ENCODE measurements at places on chromosomes 2 and 18.

DNA sequence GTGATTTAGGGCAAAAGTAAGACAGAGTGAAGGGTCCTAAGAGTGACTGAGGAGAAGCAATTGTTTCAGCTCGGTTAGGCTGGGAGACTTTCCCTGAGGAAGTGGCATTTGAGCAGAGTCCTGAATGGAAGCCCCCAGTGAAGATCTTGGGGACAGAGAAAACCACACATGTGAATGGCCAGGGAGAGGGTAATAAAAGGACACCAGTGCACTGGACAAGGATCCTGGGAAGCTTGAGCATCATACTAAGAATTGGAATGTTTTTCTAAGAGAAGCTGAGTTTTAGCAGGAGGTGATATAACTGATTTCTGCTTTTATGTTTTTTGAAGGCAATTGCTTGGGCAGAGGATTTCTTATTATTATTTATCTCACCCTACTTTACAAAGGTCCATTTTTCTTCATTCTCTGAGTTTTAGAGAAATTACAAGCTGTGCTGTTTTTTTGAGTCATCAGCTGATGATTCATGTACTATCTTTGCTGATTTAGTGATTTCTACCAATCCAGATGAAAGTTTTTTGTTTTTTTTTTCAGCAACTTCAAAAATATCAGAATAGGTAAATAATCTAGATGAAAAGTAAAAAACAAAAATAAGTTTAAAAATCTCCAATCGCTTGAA lies 43.5 kb downstream of the MFSD6 start:
- DNase-seq = no peak

DNA sequence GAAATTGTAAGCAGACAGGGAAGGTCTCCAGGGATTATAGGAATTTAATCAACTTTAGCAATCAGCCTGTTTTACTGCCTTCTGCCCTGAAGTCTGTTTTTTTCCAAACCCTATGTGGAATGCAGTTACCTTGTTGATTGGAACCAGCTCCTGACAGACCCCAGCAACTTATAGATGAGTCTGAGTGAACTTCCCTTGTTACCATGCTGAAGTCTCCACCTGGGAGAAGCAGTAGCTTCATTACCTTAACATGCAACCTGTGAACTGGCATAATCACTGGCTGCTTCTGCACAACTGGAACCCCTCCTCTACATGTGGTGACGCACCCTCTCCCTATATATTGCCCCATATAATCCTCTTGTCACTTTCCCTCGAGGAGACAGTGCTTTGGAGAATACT lies 226.3 kb upstream of the SPOPL start:
- DNase-seq = no peak

DNA sequence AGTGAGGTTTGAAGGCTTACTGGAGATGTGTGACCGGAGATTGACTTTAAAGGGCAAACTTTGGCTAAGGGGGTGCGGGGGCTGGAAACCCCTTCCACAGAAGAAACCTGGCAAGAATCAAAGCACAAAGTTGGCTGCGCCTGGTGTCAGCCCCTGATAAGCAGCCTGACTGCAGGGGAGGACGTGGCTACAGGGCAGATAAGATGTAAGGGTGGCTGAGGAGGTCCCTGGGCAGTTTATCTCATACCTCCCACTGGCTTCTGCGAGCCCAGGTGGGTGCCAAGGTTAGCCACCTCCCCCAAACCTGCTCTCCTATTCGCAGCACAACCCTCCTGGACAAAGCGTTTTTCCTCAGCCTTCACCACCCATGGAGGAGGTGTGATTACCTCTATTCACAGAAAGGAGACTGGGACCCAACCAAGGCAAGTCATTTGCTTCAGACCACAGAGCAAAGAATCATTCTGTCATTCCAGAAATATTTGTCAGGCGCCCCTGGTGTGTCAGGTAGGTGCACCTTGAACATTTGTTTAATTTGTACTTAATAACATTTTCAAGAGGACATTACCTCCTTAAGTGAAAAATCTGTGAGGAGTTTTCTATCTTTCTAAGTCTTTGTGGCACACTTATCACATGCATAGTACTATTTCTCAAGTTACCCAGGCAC lies 73.1 kb upstream of the IL1R1 start:
- no peak for DNase-seq

GRCh38 chr2:173571887-173572680 lies 217.4 kb downstream of the CDCA7 start:
- no peak for DNase-seq

DNA sequence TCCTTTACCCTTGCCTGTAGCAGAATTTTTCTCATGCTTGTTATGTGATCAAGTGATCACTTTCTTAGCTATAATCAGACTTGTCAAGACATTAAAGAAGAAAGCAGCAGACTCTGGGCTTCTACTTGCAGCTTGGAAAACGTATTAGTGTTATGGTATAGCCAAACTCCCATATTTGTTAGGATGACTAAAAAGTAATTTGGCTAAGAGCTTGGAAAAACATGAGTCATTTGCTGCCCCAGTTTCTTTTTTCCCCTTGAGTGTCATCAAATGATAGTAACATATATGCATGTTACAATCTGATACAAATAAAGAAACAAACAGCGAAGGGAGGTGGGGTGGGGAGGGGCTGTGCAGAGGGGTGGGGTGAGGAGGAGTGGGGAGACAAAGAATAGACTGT lies 155.5 kb downstream of the IKZF2 start:
- DNase-seq = no peak

DNA sequence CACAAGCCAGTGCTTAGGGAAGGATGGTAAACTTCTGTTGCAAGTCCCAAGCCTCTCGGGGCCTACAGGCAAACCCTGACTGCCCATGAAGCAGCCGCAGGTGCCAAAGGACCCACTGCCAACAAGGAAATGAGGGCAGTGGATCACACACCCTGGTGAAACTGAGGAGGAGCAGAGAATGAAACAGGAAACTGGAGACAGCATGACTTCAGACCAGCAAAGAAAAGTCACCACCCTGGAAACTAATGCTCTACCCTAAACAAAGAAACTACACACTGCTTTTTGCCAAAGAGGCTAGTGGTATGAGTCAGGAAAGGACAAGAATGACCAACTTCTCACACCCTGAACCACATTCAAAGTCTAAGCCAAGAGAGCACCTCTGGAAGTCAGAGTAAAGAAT lies 97.2 kb downstream of the MYO5B start:
- DNase-seq = no peak

DNA sequence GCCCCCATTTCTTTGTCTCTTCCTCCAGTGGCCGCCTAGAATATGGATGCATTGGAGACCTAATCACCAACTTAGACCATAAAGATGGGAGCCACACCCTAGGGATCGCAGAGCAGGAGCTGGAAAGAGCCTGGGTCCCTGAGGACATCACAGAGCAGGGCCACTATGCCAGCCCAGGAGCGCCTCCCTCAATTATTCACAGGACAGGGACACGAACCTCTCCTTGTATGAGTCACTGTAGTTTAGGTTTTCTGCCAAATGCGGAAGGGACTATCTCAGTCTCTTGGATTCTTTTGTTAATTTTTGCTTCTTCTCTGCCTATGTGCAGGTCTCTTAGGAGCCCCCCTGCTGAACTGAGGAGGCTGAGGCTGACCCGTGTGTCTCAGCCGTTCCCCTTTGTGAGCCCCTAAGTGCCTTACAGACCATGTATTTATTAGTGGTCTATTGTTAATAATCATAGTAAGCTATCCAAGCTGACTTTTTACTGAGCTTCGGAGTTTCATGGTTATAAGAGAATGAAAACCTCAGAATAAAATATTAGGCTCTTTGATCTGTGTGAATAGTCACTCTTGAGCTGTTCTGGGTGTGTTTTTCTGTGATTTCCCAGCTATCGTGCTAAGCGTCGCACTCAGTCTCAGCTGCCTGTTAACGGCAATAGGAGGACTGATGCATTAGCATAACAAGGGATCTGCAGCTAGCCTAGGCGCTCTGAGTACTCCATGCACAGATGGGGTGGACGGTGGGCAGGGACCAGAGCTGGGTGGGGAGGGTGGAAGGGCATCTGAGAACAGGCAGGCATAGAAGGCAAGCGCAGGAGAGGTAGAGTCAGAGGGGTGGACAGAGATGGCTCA lies 12.7 kb upstream of the PTPN4 start:
- DNase-seq = no peak

GRCh38 chr2:223075301-223076270 lies 23.6 kb downstream of the KCNE4 start:
- no peak for DNase-seq

GRCh38 chr2:15841776-15842560 lies 98.4 kb upstream of the MYCN start:
- DNase-seq = no peak

GRCh38 chr2:159516241-159516758 lies 100.0 kb downstream of the BAZ2B start:
- DNase-seq = no peak

DNA sequence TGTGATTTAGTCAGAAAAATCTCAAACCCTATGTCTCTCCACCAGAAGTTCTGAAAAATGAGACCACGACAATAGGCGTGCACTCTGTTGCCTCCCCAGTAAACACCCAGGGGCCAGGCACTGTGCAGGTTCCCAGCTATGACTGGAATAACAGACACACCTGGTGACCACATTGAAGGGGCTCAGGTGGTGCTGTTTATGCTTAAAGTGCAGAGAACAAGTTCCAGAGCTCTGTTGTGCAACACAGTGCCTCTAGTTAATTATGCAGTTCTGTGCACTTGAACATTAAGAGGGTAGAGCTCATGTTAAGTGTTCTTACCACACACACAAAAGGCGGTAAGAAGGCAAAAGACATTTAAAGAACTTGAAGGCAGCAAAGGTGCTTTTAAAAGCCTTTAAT lies 52.6 kb upstream of the AFF3 start:
- no peak for DNase-seq

Data from activated CD4-positive, alpha-beta memory T cell treated with anti-CD3 and anti-CD28 coated beads, Interleukin-2, amount 10 ng/mL, durations not matched to agents 7 days and 5 days (primary cell).